HCEC 1CT (cell line): ENCODE measurements at places on chromosomes 12 and 14.

DNA sequence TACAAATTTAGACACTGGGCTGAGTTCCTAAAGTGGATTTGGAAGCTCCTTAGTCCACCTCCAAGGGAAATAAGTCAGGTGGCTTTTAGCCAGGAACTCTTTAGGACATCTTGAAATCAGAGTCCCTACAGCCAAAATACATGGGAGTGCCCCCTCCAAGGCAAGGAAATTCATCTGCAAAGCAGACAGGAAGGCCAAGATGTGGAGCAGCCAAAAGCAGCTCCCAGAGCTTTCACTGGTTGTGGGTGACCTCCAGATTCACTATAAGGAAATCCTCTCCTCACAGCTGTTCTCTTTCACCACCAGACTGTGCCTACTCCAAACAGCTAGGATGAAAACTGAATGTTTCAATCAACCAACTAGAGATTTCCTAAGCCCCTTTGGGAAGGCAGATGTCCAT, 6.6 kb downstream of the TTC9 start:
- DNase-seq, result no peak

- no peak for DNase-seq
Measured at GRCh38 chr14:46344327-46344937, 307.1 kb downstream of the RPL10L start.

GRCh38 chr12:26566186-26566585, 266.8 kb downstream of the ITPR2 start:
- no peak for DNase-seq

DNA sequence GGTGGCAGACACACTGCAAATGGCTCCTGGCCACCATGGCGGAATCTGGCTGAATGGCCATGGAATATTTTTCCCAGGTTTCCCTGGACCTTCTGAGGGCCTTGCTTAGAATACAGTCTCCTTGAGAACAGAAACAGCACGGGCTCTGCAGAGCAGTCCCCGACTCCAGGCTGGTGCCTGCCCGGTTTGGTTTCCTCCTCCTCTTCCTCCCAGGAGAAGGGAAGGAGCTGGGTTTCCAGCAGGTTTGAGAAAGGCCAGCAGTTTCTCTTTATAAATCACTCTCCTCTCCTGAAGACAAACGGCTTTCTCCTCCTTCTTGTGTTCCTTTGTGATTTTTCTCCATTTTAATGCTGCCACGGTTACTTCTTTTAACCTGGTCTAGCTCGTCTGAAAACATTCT, 106.8 kb upstream of the RFLNA start:
- no peak for DNase-seq

DNA sequence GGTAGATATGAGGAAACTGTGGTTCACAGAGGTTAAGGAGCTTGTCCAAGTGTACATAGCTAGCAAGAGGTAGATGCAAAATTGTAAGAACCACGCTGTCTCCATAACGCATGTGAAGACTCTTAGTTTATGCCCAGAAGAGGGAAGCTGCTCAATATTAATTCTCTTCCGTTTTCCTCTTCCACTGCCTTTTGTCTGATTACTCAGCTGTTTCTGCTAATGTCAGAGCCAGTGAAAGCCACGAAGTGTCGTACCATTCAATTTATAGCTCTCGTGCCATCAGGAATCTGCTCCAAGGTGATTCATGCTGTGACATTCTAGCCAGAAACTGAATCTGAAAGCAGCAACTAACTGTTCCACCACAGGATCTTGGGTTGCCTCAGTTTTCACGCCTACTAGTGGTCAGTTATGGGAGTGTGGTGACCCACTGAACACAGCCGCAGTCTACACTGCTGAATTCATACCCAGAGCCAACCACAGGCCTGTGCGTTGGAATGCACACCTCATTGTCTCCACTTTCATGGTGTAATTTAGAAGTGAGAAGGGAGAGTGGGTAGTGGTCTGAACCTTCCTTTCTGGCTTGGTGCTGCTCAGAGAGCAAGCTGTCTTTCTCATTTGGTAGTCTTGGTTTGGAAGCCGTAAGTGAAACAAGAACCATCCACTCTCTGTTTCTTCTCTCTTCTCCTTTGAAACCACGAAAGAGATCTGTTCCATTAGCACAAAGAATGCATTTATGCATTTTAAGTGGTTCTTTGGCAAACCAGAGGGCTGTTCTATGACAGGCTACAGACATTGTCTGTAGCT, 74.2 kb upstream of the NAP1L1 start:
- peak; percentile 79 for DNase-seq

DNA sequence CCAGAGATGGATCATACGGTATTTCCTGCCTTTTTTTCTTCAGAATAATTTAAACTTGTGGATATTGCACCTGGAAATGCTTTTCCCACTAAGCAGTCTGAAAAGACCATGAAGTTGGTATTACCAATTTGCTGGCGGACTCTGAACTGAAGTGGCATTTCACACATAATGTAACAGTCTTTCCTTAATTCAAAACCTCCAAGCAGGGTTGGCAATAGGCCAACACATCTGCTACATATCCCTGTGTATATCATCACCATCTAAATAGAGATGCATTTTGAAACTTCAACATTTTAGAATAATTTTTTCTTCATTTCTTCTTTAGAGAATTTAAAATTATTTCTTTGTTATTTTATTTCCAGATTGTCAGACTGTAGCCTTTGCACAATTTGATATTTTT, 100.5 kb downstream of the TSPAN8 start:
- DNase-seq, result no peak

- DNase-seq, result no peak
Measured at GRCh38 chr14:101233021-101233366, 328.3 kb upstream of the DIO3 start.

DNA sequence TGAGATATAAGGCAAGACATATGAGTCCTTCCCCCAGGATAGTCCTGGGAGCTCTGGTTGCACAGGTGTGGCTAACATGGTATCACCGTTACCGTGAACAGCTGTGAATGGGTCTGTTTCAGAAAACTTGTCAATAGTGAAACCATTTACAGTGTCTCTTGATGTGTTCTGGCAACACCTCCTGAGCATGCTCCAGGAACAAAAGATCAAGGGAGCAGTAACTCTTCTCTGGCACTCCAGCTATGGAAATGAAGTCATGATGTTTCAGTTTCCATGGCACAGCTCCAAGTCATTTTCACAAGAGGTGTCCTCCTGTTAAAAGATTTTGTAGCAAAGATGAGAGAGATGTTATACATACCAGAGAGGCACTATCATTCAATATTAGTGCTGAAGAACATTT, 253.7 kb downstream of the SNAPC1 start:
- DNase-seq, result peak; percentile 45

DNA sequence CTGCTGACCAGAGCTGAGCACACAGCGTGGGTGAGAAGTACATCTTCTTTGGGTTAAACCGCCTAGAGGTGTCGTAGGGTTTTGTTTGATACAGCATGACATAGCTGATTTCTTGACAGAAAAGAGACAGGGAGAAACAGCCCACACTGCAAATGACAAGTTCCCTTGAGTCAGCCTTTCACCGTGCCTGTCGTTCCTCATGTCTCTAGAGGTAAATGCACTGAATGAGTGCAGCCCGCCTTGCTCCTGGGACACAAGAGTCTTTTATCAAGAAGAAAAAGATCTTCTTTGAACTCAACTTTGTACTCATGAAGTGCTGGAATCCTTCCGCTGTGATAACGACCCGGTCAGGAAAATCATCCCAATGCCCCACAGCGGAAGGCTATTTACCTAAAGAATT, 77.6 kb downstream of the TMEM132D start:
- DNase-seq, result no peak

DNA sequence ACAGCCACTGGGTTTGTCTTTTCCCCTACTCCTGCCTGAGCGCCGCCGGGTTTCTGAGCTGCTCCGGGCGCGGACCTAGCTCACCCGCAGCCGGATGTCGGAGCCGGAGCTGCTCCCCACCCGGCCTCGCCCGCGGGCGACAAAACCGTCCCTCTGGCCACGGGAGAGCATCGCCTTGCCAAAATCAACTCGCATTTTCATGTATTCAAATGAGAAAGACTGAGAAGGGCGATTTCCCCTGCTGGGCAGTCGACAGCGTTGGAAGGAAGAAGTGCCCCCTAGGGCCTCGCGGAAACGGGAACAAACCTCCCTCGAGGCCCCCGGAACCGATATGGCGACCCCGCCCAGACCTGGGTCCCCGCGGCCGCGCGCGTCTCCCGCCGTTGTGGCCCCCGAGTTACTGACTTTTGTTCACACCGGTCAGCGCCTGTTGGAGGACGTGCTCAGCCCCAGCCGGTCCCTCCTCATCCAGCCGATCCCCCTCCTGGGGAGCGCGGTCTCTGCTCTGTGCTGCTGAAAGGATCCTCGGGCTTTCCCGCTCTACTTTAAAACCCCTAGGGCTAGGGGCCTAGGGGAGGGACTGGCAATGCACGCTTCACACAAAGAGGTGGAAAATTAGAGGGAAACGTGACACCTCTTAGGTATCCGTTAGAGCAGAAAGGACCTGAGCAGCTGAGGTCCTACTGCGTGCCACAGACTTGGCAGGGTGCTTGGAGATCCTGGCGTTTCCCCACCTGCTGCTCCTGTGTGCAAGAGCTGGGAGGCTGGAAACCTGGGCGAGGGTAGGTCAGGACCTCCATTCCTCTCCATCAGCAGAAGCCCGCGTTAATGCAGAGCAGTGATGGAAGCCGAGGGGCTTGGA, 4.3 kb downstream of the TTC6 start:
- no peak for DNase-seq

GRCh38 chr12:32034045-32034444, 72.6 kb upstream of the BICD1 start:
- no peak for DNase-seq

- no peak for DNase-seq
Measured at GRCh38 chr12:93256256-93256969, 121.3 kb upstream of the NUDT4 start.

- DNase-seq, result peak; percentile 32
Measured at GRCh38 chr14:25056688-25057078, 6.7 kb upstream of the STXBP6 start.
